CD4-positive, alpha-beta T cell treated with Interleukin-17A for 1 hour (primary cell): ENCODE measurements at places on chromosomes 11 and 22.

DNA sequence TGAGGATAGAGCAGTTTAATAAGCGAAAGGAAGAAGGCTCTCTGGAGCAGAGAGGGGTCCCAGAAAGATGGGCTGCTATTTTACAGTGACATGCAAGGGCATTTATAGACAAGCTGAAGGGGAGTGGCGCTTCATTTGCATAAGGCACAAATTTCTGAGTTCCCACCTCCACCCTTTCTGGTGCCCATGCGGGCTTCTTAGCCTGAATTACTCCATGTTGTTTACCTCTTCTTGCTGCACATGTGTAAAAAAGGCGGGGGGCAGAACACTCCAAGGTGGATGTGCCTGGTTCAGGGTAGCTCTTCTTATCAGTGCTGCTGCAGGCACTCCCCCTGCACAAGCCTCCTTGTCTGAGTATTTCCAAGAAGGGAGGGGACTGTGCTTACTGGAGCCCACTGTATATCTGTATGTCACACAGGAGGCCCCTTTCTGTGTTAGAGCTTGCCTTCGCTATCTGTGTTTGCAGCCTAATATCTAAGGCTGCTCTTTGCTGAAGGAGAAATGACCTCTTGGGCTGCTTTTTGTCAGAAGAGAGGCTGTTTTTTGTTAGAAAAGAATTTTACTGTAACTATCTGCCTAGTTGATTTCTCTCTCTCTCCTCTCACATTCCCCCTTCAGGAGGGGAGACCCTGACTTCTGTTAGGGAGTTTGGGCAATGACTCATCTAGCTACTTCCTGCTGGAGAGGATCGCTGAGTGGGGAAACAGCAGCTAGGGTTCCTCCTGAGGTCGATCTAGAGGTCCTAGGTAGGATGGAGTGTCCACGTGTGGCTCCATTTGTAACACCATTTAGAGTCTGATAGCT lies 1057.0 kb upstream of the CNTN5 start:
- no peak for DNase-seq

DNA sequence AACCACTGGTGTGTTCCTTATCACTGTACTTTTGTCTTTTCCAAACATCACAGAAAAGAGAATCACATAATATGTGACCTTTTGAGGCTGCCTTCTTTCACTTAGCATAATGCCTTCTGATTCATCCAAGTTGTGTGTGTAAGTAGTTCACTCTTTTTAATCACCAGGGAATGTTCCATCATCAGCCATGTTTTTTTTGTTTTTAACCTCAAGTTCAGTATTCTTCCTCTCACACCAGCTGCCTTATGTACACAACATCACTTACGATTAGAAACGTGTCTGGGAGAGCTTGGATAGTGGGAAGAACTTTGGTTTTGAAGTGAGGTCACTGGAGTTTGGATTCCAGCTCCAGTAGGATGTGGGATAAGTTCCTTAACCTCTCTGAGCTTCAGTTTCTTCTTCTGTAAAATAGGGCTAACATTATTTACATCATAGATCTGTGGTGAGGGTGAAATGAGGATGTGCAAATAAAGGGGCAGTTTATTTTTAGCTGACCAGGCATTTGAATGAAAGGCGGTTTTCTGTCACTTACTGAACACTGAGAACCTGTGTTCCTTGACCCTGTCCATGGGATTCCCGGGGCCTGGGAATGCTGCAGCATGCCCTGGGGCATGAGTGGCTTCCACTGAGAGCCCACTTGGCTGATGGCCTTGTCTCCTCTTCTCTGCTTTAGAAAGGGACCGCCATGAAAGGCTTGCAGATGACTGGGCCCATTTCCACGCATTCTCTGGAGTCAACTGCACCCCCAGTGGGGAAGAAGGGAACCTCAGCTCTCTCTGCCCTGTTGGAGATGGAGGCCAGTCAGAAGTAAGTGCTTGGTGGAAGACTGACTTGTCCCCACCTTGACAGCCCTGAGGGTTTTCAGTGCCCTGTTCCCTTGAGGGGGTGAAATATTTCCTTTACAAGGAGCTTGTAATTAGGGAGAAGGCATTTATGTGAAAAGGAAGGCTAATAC lies 92.6 kb downstream of the DEPDC5 start:
- DNase-seq: no peak

DNA sequence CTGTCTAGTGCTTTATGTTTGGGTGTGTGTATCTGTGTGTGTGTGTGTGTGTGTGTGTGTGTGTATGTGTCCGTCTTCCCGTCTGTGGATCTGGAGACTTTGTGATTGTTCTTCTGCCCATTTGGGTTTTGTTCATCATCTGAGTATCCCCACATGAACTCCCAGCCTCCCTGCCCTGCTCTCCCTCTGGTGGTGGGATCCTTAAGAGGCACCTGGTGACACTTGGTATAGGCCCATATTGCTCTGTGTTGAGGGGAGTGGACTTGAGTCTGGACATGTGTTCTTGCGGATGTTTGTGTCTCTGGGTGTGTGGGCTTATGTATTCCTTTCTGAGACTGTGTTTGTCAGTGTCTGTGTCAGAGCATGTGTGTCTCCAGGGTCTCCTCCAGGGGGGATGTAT lies 15.3 kb downstream of the RCOR2 start:
- DNase-seq: peak; percentile 22

DNA sequence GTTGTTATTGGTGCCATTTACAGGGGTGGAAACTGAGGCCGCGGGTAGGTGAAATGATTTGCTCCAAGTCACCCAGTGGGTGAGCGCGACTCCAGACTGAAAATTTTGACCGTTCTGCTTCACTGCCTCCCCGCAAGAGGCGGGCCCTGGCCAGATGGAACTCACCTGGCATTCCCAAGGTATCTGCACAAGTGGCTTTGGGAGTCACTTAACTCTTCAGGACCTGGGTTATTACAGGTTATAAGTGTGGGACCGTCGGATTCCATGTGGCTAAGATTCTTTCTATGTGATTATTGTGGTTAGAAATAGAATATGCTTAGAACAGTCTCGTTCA lies 598 bp downstream of the CABIN1 start:
- no peak for DNase-seq

DNA sequence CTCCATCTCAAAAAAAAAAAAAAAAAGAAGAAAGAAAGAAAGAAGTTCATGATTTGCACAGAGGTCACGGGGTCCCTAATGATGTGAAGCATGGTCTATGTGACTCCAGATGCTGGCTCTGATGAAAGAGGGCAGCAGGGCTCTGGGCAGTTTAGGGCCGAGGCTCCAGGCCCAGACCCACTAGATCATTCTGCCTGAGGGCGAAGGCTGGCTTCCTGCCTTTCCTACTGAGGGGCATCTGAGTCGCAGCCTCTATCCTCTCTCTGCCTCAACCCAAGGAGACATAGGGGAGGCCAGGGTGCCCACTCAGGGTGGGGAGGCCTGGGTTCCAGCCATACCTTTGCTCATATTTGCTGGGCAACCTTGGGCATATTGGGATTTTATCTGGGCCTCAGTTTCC lies 4.8 kb downstream of the SLC35E4 start:
- DNase-seq: no peak

DNA sequence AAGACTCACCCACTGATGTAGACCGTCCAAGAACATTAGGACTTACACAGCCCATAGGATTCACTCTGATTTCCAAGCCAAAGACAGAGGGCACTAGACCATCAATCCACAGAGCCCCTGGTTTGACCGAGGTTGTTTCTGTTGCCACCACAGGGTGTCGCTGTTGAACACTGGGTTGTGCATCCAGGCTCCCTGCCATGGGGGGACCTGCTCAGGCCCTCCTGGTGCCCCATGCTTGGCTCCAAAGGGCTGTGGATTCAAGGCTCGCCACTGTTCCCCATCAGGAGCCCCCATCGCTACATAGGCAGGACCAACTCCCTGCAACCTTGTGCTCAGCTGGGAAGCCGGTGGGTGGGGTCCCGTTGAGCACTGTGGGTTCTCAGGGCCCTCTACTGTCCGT lies 128.0 kb upstream of the ANO1 start:
- no peak for DNase-seq

DNA sequence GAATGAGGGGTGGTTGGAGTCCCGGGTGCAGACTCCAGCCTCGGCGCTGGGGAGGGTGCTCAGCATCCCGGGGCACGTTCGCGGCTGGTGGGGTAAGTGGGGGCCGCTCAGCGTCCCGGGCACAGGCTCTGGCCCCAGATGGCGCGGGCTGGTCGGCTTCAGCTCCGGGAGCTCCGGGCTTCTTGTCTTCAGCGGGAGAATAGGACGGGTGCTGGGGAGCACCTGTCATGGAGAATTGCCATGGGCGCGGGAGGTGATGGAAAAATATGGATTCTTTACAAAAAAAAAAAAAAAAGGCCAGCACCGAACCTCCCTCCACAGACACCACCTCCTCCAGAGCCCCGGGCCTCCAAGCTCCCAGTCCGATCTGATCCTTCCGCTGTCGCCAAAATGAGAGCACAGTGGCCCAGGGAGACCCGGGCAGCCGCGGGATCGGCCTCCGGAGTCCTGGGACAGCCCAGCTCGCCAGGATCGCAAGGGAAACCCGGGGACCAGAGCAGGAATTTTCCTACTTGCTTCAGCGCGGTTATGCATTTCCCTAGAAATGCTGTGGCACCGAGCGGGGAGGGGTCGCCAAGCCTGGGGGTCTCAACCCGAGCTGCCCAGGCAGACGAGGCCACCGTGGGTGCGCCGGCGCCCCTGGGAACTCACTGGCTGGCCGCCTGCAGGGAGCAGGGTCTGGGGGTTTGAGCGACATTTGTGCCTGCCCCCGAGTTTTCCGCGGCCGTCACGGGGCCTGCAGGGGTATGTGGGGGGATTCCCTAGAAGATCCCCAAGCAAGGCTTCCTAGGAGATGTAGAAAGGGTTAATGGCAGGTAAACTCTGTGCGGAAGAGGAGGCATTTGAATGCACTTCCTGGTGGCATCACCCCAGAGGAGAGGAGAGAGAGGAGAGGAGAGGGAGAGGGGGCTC lies 1336.9 kb downstream of the BRD1 start:
- DNase-seq: no peak

DNA sequence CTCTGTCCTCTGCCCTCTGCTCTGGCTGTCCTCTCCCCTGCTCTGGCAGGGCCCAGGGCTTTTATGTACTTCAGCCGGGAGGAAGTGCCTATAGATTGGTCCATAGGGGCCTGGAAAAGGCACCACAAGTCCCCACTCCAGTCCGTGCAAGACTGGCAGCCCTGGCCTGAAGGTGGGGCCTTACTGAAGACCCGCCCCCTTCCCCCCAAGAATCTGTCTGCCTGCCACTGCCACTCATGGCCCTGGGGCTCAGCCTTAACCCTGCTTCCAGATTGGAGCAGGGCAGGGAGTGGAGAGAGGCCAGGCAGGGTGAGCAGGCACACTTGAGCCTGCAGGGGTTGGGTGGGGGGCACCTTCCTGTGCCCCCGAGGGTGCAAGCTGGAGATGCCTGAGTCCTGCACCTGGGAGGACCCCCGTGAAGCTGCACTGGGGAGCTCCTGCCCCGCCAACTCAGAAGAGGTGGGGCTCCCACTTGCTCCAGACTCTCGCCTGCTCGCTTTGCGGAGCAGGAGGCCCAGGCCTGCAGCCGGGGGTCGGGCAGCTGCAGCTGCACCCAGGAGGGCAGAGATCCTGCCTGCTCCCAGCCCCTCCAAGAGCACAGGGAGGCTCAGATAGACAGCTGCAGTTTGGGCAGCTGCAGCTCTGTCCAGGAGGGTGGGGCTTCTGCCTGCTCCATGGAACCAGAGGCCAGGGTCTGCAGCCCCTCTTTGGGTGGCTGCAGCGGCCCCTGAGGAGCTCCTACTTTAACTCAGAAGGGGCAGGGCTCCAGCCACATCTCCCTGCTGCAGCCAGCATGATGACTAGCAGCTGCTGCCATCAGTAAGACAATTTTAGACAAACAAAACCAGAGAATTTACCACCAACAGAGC lies 51.0 kb upstream of the SC5D start:
- no peak for DNase-seq

- peak; percentile 10 for DNase-seq
Measured at GRCh38 chr11:20388096-20389055, 860 bp downstream of the PRMT3 start.

- DNase-seq: no peak
Measured at GRCh38 chr11:21403069-21403468, 733.7 kb downstream of the NELL1 start.

GRCh38 chr22:19220867-19221266 lies 42.3 kb upstream of the SLC25A1 start:
- DNase-seq: no peak

GRCh38 chr11:108697872-108698473 lies 33.1 kb downstream of the DDX10 start:
- DNase-seq: peak; percentile 43

DNA sequence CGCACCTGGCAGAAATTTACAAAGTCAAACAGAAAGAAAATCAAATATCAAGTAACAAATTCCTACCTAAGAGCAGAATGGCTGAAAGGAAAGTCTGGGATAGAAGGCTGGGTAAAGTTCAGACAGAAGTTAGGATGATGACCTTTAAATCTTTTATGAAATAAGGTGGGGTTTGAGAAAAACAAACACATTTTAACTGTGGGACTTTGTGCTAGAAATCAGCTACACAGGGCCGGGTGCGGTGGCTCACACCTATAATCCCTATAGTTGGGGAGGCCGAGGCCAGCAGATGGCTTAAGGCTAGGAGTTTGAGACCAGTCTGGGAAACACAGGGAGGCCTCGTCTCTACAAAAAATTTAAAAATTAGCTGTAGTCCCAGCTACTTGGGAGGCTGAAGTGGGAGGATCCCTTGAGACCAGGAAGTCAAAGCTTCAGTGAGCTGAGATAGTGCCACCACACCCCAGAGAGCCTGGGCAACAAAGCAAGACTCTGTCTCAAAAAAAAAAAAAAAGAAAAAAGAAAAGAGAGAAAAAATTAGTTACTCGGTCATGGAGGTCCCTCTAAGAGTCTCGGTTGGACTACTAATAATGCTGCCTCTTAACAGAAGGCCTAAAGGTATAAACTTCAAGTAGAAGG lies 119.7 kb upstream of the BID start:
- DNase-seq: no peak

GRCh38 chr11:86625981-86626380 lies 46.4 kb downstream of the ME3 start:
- DNase-seq: no peak

- no peak for DNase-seq
Measured at GRCh38 chr11:111918390-111919256, at the start of gene C11orf52. C11orf52 (plus strand) TSS chr11:111918913; CDS start chr11:111918973, 60 bp downstream.
